NCI-H510A (cell line): ENCODE measurements at places on chromosomes 3 and 15.

- no peak for DNase-seq
Measured at GRCh38 chr3:106022913-106023312, 154.1 kb upstream of the CBLB start.

- no peak for DNase-seq
Measured at GRCh38 chr15:79339588-79340314, 28.8 kb downstream of the TMED3 start.

- DNase-seq: no peak
Measured at GRCh38 chr3:86547692-86548091, 443.3 kb downstream of the VGLL3 start.

DNA sequence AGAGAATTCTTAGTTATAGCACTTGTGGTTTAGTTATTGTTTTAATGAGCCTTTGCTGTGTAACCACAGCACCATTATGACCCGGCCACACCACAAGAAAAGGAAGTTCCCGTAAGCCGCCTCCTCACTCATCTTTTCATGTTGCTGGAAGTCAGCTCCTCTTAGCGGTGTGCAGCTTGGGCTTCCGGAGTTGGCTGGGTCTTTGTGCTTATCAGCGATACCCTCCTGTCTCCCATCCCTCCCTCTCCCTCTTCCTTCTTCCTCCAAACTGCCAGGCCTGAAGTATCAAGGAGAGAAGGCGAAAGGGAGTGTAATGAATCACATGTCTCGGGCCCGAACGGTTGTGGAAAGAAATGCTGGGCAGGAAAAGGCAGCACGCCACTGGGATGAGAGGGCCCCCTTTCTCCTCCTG is 353.5 kb downstream of the MCTP2 start:
- no peak for DNase-seq

DNA sequence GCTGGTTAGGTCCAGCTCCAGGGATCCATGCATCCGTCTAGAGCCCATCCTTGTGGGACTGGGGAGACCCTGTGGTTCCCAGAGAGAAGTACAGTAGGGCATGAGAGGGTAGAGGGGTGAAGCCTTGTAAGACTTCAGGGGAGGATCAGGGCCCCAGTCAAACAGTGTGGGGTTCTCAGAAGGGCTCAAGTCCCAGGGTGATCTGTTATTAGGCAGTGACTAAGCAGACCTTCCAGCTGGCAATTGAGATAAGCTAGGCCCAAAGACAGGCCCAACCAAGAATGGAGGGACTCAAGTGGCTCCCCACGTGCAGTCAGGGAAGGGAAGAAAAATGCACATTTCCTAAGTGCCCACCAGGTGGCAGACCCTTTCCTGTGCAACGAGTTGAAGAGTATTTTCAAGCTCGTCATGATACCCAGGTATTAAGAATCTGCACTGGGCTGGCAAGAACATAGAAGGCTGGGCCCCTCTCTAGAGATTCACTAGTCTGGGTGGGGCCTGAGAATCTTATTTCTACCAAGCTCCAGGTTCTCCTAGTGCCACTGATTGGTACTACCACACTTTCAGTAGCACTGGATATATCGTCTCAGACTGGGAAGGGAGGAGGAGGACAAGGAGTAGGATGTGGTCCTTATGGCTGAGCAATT is 240.8 kb downstream of the NR1D2 start:
- no peak for DNase-seq

GRCh38 chr3:99012051-99012450 is 110.6 kb upstream of the DCBLD2 start:
- no peak for DNase-seq

DNA sequence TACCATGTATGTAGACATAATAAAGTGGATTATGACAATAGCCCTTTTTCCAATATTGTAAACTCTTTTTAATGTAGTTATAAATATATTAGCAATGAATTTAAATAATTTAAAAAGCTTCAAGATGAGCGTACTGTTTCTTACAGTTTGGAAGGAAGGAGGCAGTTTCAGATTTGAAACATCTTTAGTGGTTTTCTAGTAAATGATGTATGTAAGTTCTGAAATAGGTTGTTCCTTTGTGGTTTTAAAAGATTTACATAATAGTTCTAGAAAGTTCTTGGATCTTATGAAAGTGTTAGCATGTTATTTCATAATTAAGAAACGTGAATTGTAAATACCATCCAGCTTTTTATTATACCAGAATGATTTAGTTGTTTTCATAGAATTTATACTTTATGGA is 16.0 kb downstream of the DNAJC19 start:
- DNase-seq: no peak

DNA sequence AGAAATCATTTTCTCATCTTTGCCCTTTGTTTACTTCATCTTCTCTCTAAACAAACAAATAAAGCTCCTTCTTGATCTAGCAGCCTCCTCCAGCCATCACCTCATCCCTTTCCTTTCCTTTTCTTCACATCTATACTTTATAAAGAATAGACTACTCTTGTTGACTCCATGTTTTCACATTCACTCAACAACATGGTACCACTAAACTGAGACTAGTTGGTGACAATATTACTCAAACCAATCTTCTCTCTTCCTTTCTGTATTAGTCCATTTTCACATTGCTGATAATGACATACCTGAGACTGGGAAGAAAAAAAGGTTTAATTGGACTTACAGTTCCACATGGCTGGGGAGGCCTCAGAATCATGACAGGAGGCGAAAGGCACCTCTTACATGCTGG is 324.7 kb downstream of the SOX2 start:
- no peak for DNase-seq

GRCh38 chr3:46116996-46117395 is 89.7 kb upstream of the XCR1 start:
- DNase-seq: no peak

- DNase-seq: no peak
Measured at GRCh38 chr3:65406470-65406869, 632.2 kb downstream of the MAGI1 start.

DNA sequence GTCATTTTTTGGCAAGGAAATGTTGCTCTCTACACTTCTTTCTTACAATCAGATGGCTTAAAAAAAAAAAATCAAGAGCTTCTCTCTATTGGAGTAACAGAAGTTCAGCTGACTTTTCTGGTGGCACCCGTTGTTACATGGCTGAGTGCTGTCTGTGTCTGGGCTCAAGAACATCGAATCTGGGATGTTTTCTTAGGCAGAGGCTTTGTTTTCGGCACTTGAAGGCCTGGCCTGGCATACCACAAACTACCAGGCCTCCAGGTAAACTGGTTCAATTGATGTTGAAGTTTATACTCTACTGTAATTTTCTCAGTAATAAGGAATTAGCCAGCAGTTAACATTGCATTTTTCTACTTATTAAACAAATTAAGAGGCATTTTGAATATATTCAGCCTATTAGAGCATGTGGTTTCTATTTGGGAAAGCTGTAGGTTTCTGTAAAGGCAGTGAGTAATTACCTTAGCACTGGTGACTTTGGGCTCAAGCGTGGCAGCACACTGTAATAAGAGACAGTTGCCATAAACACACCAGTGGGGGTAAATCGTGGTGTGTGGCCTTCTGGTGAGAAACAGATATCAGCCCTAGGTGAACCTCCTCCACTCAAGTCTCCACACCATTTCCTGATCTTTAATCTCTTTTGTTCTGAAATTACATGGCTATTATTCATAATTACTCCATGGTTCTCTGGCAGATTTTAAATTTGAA is 544.7 kb downstream of the MECOM start:
- DNase-seq: no peak

DNA sequence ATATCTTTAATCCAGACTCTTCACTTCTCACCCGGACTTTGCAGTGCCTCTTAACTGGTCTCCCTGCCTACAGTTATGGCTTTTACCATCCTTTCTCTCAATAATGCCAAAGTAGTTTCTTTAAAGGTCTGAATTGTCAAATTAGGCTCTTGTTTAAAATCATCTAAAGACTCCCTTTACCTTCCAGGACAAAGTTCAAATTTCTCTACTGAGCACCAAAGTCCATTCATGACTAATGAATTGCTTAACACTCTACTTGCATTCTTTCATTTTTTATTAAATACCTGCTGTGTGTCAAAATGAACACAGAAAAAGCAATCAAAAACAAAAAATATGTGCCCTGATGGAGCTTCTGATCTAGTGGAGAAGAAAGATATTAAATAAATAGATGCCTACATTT is 472.4 kb upstream of the UBE2E2 start:
- no peak for DNase-seq

DNA sequence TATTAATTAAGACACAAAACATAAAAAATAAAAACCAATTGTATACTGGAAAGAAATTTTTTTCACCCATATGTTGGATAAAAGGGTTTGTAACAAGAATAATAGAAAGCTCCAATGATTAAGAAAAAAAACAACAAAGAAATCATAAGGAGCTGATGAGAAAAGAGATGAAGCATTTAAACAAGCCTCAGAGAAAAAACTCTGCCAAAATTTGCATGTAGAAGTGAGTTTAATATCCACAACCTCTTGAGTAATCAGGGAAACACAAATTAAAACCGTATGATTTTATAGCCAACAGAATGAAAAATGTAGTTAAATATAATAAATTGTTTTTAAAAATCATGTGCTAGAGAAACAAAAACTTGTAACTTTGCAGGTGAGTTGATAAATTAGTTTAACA is 192.9 kb downstream of the BCHE start:
- no peak for DNase-seq

GRCh38 chr3:132265028-132265427 is 52.2 kb upstream of the ACP3 start:
- no peak for DNase-seq

DNA sequence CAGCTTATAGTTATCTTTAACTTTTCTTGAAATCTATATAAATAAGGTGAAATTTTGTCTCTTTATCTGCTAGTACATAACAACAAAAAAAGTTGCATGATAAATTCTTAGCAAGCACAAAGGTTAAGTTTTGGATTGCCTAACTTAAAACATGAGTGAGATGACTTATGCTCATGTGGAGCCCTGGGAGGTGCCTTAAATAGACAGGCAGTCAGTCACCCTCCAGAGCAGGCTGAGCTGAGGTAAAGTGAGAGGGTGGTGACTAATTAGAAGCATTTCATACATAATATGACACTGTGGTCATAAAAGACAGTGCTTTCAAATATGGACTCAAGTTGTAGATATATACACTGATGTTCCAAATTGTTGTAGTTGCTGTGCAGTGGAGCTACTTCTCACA is 14.6 kb upstream of the MME start:
- DNase-seq: no peak

- DNase-seq: no peak
Measured at GRCh38 chr3:133532951-133533350, 40.5 kb upstream of the CDV3 start.

DNA sequence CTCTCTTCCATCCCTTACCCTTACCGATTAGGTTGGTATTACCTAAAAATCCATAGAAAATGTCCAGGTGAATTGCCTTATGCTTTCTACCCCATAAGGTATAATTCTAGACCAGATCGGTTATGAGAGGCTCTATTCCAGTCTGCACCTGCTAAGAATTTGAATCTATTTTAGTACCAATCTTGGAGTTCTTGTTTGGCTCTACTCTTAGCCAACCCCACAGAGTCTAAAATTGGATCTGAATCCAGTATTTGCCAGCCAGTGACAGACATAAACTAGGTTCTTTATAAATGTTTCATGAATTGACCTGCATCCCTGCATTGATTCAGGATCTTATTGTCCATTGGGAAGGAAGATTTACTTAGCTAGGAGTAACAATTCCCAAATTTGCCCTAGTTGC is 6.5 kb downstream of the KLHL24 start:
- no peak for DNase-seq

GRCh38 chr3:15602146-15602536 is 596 bp downstream of the BTD start:
- DNase-seq: no peak

GRCh38 chr3:30347679-30348216 is 258.7 kb upstream of the TGFBR2 start:
- no peak for DNase-seq

DNA sequence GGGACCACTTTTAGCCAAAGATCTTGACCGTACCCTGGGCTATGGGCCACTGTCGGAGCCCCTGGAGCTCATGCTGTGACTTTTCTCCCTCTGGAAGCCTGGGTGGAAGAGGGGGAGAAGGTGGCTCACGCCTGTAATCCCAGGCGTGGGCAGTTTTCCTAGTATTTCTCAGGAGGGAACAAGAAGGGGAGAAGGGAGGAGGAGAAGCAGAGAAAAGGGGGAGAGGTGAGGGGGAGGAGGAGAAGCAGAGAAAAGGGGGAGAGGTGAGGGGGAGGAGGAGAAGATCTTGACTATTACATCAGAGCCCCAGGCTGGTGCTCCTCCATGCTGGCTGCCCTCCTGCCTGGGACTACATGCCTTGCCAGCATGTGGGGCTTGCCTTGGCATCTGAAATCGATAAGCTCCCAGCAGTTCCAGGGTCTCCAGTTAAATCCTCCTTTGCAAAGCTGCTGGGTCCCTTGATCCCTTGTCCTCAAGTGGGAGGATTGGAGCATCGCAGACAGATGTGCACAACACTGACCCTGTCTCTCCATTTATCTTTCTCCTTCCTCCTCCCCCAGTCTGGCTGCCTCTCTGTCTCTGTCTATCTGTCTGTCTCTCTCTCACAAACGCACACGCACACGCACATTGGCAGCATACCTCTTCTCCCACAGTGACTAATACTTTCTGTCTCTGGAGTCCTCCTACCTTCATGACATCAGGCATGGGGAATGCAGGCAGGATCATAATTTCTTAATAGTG is 41.6 kb downstream of the MRAS start:
- DNase-seq: no peak

- no peak for DNase-seq
Measured at GRCh38 chr3:122184591-122184929, 1.1 kb downstream of the CASR start.

- no peak for DNase-seq
Measured at GRCh38 chr15:75211436-75212199, 9.9 kb downstream of the C15orf39 start.

DNA sequence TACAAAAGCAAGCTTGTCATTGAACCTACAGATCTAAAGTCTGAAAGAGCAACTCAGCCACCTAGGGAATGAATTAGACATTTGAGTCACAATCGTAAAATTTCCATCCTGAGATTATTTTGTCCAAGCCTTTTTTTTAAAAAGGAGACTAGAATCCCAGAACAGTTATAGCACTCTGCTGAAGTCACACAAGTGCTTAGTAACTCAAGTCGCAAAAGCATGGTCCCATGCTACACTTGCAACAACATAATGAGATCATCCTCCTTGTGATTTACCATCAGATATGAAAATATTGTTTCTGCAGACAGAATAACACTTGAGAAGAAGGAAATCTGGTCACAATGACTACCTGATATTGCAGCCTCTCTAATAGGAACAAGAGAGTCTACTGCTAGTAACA is 106.7 kb downstream of the ZIC4 start:
- DNase-seq: no peak

GRCh38 chr3:151552589-151552988 is 91.7 kb upstream of the IGSF10 start:
- no peak for DNase-seq

- no peak for DNase-seq
Measured at GRCh38 chr15:68484696-68485400, 52.9 kb upstream of the ITGA11 start.

- no peak for DNase-seq
Measured at GRCh38 chr3:97148931-97149330, 334.5 kb downstream of the EPHA6 start.
